AG08395 (cell line): ENCODE measurements at places on chromosomes 4 and X.
A peak's percentile ranks its signal among the peaks of the same experiment; 100 is the strongest.

DNA sequence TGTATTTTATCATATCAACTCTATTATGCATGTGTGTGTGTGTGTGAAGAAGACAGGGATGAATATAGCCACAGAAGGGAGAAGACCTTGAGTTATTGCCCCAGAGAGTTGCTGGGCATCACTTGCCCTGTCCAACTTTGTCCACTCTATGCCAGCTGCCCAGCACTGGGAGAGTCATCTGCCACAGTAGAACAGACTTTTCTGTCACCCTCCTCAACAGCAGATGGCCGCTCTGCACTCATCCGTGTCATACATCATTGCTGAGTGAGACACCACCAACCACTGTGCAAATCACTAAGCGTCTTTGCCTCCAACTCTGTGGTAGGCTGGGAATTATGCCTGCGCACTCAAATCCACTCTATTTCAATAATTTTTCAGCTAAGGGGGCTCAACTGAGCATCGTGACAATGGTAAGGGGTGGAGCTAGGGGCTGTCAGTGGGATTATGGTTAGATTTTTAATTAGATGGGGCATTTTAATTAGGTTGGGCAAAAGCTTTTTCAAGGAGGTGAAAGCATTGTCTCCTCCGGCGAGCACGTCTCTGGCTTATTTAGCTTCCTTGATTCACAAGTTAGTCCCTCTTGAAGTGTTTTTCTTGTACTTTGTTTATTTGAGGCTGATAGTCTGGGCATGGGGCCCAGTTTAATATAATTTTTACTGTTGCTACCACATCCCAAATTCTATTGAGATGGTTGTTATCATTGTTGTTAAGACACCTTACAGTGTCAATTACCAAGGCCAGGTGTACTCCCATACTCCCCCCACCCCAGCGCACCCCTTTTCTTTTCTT, 100.1 kb upstream of the KLF3 start:
- DNase-seq: no peak

GRCh38 chr4:174425669-174426068, 96.6 kb downstream of the HPGD start:
- no peak for DNase-seq

DNA sequence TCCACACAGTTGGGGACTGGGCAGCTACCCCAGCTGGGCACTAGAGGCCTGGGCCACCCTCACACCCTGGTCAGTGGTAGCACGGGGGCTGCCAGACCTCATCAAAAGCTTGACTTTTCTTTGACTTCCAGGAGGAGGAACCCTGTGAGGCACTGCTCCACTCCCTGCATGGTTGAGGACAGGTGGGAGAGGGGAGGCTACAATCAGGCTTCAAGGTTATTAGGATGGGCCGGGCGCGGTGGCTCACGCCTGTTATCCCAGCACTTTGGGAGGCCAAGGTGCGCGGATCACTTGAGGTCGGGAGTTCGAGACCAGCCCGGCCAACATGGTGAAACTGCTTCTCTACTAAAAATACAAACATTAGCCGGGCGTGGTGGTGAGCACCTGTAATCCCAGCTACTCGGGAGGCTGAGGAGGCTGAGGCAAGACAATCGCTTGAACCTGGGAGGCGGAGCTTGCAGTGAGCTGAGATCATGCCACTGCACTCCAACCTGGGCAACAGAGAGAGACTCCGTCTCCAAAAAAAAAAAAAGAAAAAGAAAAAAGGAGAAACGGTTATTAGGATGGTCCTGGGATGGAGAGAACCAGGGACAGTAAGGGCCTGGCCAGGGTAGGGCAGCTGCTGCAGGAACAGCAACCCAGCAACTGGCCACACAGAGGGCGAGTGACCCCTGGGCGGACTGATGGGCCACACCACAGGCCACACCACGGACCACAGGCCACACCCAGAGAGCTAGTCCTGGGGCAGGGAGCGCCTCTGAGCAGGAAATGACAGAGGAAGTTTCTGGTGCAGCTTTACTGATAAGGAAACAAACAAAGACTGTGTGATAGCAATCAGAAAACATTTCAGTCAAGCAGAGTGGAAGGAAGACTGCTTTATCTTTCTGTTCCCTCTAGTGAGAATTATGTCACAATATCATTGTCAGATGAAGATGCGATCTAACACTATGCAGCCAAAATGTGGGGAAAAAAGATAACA, 20.5 kb upstream of the OPN1LW start:
- no peak for DNase-seq

- DNase-seq: peak; percentile 20
These were observed at the start of gene ABCG2 for GRCh38 chr4:88158489-88159228. Gene ABCG2 (minus strand): TSS chr4:88158639. CDS start chr4:88139995, 18,644 bp downstream.

DNA sequence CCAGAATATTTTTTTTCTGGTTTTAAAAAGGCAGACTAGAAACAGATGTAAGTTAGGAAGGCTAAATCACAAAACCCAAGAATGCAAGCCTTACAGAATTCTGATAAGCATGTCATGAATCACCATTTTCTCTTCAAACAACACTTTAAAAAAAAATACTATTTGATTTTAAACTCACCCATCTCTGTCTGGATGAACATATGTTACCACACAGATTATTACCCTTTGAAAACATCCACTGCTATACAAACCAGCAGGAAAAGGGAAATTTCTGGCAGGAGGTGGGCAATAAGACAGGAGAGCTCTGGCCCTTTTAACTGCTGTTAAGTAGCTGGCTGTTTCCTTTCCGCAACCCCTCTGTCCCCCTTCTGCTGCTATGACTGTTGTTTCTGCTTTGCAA, 317.7 kb upstream of the NOCT start:
- no peak for DNase-seq

- no peak for DNase-seq
These were observed 52.0 kb upstream of the RGN start for GRCh38 chrX:47026198-47026597.

- no peak for DNase-seq
These were observed 118.3 kb upstream of the ATOH1 start for GRCh38 chr4:93710101-93710846.

DNA sequence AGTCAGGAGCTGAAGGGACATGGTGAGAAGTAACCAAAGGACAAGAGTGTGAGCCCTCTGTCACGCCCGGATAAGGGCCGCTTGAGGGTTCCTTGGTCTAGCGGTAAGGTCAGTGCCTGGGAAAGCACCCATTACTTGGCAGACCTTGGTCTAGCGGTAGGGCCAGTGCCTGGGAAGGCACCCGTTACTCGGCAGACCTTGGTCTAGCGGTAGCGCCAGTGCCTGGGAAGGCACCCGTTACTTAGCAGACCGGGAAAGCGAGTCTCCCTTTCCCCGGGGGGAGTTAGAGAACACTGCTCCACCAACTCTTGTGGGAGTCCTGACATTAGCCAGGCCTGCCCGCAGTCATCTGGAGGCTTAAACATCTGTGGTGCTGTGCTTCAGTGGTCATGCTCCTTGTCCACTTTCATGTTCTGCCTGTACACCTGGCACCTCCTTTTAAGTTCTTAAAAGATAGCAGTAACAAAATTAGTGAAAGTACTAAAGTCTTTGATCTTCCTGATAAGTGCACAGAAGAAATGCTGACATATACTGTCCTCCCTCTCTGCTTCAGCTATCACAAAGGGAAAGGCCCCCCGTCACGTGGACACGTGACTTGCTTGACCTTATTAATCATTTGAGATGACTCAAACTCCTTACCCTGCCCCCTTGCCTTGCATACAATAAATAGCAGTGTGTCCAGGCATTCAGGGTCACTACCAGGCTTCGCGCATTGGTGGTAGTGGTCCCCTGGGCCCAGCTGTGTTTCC, 9.3 kb upstream of the SEC24B start:
- DNase-seq: no peak

DNA sequence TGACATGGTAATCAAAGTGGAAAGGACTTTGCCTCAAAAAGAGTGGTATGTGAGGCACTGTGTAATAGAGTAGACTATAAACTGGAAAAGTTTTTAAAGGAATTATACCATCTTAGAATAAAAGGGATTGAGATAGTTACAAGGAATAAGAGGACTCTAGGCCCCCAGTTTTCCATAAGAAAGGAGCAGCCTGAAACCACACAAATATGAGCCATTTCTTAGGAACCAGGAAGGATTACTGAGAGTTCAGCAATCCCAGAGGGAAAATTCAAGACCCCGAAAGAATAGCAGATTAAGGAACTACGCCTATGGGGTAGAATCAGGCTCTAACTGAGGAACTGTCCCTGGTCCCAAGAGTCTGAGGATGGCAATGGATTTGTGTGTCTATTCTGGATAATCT, 1213.3 kb downstream of the C4orf33 start:
- no peak for DNase-seq

DNA sequence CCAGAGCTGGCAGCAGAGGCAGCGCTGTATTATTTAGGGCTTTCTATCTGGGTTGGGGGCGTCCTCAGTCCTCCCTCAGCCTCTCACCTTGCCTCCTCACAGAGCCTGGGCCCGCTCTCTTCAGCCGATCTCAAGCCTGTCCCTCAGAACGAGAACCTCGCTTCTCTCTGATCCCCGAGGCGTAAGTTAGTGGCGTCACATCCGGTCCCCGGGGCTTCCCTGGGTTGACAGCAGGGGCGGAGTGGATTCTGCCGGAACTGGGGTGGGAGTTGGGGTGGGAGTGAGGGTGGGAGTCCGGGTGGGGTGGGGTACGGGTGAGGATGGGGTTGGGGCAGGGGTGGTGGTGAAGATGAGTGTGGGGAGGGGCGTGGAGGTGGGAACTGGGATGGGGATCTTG, at the start of gene MAGEA10:
Gene MAGEA10 (minus strand): TSS at position 190 of the 397 bp plus-strand sequence. CDS start 2,957 bp downstream, outside the sequence.
- DNase-seq: no peak

DNA sequence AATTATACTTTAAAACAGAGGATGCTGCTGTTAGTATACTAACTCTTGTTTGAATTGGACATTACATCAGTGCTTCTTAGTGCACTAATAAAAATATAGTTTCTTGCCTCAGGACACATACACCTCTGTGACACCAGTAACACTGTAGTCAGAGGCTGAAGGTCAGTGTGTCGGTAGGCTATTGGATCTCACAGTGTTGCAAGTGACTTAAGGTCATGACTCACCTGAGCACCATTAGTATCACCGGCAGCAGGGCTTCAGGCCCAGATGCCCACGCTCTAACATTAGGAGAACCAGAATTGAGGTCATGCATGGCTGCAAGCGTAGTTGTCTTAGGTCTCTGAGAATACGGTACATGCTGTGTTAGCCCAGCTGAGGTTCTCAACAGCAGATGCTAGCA, 15.2 kb downstream of the ETDC start:
- no peak for DNase-seq

DNA sequence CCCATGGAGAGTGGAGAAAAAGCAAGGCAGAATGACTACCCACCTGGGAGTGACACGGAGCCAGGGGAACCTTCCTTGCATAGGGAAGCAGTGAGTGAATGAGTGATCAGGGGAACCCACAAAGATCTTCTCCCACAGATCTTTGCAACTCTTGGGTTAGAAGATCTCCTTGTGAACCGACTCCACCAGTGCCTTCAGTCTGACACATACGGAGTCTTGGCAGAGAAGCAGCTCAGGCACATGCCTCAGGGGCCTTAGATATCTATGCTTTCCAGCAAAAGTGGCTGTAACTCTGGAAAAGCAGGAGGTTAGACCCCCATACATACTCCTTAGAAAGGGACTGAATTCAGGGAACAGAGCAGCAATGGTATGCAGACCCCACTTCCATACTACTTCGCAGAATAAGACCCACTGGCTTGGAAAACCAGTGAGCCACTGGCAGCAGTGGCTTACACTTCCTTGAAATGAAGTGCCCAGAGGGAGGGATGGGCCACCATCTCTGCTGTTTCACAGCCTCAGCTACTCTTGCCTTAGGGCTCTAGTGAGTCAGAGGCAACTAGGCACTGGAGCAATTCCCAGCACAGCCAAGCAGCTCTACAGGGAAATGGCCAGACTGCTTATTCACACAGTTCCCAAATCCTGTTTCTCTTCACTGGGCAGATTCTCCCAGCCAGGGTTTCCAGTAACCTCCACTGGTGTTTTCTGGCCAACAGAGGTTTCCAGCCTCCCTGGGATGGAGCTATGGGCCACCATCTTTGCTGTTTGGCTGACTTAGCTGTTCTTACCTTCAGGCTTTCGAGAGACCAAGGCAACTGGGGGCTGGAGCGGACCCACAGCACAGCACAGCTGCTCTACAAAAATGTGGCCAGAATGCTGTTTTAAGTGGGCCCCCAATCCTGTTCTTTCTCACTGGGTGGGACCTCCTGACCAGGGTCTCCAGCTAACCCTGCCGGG, 82.8 kb upstream of the TCEAL2 start:
- peak; percentile 25 for DNase-seq

DNA sequence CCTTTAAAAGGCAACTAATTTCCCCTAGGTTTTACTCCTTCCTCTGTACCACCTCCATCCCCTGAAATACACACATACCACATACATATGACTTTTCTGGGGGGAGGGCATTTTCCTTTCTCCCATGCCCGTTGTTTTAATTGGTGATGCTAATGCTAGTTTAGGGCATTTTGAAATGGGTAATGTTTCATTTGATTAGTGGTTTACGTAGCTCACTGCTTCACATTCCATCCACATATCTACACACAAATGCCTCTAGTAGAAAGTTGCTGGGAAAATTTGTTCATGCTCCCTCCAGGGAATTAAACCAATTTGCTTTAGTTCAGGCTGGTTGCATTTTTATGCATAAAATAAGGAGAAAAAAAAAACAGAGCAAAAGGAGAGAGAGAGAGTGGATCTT, 231.2 kb downstream of the FRAS1 start:
- peak; percentile 22 for DNase-seq

DNA sequence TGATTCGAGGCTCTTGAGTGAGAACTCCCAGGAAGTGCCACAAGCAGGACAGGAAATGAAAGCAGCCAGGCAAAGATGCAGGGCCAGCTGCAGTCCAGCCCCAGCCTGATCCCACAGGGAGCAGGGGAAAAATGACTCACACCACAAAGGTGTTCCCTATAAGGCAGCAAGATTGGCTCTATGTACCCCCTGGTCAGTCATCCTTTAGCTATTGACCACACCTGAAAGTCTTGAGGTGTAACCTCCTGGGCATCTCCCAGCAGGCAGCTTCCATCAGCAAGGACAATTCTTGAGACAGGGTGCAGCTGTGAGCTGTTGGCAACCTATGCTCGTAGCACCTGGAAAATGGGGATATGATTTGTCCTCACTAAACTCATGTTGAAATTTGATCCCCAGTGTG, 27.9 kb upstream of the EXOC1L start:
- no peak for DNase-seq

DNA sequence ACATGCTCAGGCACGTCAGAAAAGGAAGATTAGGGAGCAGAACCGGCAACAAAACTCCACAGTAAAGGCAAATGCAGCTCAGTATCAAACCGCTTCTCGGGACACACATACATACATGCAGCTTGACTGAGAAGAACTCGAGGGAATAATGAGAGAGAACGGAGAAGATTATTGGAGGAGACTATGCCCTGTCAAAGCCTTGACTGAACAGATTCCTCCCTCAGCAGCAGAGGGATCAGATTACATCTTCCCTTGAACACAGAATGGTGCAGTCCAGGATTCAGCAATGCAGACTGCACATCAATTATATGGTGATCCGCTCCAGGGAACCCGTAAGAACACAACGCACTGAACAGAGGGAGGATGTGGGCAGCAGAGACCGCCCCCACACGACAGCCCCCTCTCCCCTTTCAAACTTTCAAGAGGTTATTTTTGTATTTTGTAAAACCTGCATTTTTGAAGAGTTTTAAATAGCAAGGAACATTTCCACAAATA, 183.2 kb downstream of the FBXW7 start:
- peak; percentile 86 for DNase-seq

GRCh38 chrX:148878371-148878770, 378.0 kb downstream of the AFF2 start:
- DNase-seq: peak; percentile 13

GRCh38 chr4:119810001-119810400, 181.4 kb upstream of the PDE5A start:
- no peak for DNase-seq

- no peak for DNase-seq
These were observed 27.4 kb downstream of the CCKAR start for GRCh38 chr4:26462874-26463273.

GRCh38 chr4:152581536-152582160, 45.8 kb upstream of the FBXW7 start:
- DNase-seq: no peak
